PC-9 (cell line): ENCODE measurements at places on chromosomes 3 and 15. TPM values are rescaled to one million over a fixed set of nuclear protein-coding genes. Genes with fewer than 3 reads are reported as not detected.

Gene EFCC1
- total RNA-seq = 0.24 and 0.43 TPM in 2 replicates

Gene SOX2
- total RNA-seq = not detected in 2 replicates

Gene DUOXA1
- total RNA-seq = 0.33 and 0.75 TPM in 2 replicates

Gene DTWD1
- total RNA-seq = 21.1 and 24.5 TPM in 2 replicates

Gene ARHGAP11A
- 81.5 and 91.6 TPM in 2 replicates for total RNA-seq

Gene CYP1A2
- total RNA-seq = not detected in 2 replicates

Gene CLDN16
- total RNA-seq = 0.20 and 0.46 TPM in 2 replicates

Gene CHRM5
- total RNA-seq = not detected in 2 replicates

Gene HIGD2B
- total RNA-seq = 0.35 TPM in 1 of 2 replicates, not detected in the other

Gene UNC13C
- total RNA-seq = not detected in 2 replicates

Gene THOC7
- 94.3 and 104 TPM in 2 replicates for total RNA-seq

Gene XRN1
- total RNA-seq = 45.3 and 47.0 TPM in 2 replicates

Gene SCAANT1
- total RNA-seq = not detected in 2 replicates

Gene CYP1A1
- 0.33 and 0.39 TPM in 2 replicates for total RNA-seq

Gene CLDN18
- total RNA-seq = not detected in 2 replicates

Gene PLA2G4D
- 0.90 and 1.4 TPM in 2 replicates for total RNA-seq

Gene ZBTB20
- 23.4 and 26.5 TPM in 2 replicates for total RNA-seq

Gene FOXL2
- not detected in 2 replicates for total RNA-seq

Gene DNAH12
- 0.10 and 0.22 TPM in 2 replicates for total RNA-seq

Gene ADIPOQ
- not detected in 2 replicates for total RNA-seq

Gene GOLGA8K
- total RNA-seq = 0.35 TPM in 1 of 2 replicates, not detected in the other

Gene ZNF609
- 37.8 and 38.6 TPM in 2 replicates for total RNA-seq

Gene CCDC33
- total RNA-seq = 7.5 and 15.4 TPM in 2 replicates

Gene CCR9
- not detected in 2 replicates for total RNA-seq

Gene CEP19
- 3.4 and 5.5 TPM in 2 replicates for total RNA-seq

Gene GRAMD2A
- total RNA-seq = 48.5 and 60.2 TPM in 2 replicates

Gene PDZRN3
- total RNA-seq = not detected in 2 replicates

Gene RAB8B
- total RNA-seq = 19.3 and 20.9 TPM in 2 replicates

Gene AMIGO3
- total RNA-seq = 1.0 TPM in 1 of 2 replicates, not detected in the other

Gene GOLGA6L7
- not detected in 2 replicates for total RNA-seq

Gene RPL15
- 1,784 and 1,876 TPM in 2 replicates for total RNA-seq

Gene LTK
- total RNA-seq = 0.11 and 0.28 TPM in 2 replicates

Gene PSTPIP1
- not detected in 2 replicates for total RNA-seq

Gene FAM81A
- 7.0 TPM in 2 replicates for total RNA-seq

Gene VIPR1
- 19.7 and 23.9 TPM in 2 replicates for total RNA-seq

Gene ALDH1L1
- total RNA-seq = 46.9 and 50.0 TPM in 2 replicates

Gene FBXW12
- total RNA-seq = not detected in 2 replicates

Gene ALAS1
- total RNA-seq = 61.9 and 71.2 TPM in 2 replicates

Gene RAB6B
- total RNA-seq = 0.40 and 0.52 TPM in 2 replicates

Gene CPLX3
- total RNA-seq = not detected in 2 replicates

Gene PARP3
- 24.4 and 33.8 TPM in 2 replicates for total RNA-seq

Gene ALCAM
- total RNA-seq = 110 and 132 TPM in 2 replicates

Gene EXD1
- total RNA-seq = 0.70 TPM in 1 of 2 replicates, not detected in the other

Gene PLCH1
- total RNA-seq = 0.73 and 1.4 TPM in 2 replicates

Gene SLC28A1
- total RNA-seq = 0.70 and 1.2 TPM in 2 replicates

Gene SKOR1
- total RNA-seq = 0.13 and 0.40 TPM in 2 replicates

Gene INSYN1
- not detected in 2 replicates for total RNA-seq

Gene TAGLN3
- total RNA-seq = not detected in 2 replicates

Gene GP9
- total RNA-seq = not detected in 2 replicates

Gene PFKFB4
- total RNA-seq = 11.7 and 13.3 TPM in 2 replicates

Gene SYNPR
- total RNA-seq = not detected in 2 replicates
